ENCODE measurements at places on chromosomes 13 and 19.
A peak's percentile ranks its signal among the peaks of the same experiment; 100 is the strongest.

DNA sequence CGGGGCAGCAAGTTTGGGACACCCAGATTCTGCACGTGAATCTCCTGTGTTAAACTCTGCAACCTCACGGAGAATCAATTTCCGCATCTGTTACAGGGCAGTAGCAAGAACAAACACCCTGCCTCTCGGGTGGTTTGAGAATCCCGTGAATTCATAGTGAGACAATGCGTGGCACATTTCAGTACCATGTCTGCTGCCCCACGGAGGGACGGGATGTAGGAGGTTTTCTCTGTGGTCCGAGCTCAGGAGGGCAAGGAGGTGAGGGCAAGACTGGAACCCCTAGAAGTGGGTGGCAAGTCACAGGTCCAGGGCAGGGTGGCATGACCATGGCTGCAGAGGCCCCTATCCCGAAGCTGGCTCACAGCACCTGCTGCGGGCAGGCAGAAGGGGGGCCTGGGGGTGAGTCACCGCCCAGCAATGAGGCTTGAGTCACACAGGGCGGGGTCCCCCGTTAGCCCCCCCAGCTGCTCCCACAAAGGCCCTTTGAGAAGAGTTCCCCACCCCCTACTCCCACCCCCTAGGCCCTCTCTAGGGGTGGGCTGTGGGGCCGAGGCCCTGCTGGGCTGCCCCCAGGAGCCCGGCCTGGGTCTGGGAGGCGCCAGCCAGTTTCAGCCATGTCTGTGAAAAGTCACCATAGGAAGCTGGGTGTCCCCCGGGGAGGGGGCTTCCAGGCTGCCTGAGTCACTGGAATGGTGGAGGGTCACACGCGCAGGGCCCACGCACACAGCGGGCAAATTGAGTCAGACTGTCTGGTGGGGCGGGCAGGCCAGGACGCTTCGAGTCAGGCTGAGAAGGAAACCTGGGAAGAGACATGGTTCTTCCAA, 25.8 kb upstream of the NANOS3 start:
- no peak for DNase-seq

GRCh38 chr13:33008946-33009722, 7.1 kb upstream of the KL start:
- no peak for DNase-seq

DNA sequence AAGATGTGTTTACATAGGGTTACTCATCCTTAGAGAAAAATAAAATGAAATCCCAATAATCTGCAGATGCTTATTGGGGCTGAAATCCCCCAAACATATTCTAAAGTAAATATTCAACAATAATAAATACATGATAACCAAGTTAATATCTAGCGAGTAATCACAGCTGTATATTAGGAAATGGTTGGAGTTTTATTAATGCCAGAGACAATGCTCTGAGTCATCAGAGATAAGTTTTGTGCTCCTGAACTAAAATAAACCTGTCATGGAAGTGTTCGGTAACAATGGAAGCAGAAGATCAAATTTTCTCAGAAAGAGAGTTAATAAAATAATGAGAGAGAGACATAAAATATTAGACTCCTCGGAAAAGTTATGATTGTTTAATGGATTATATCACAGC, 31.4 kb downstream of the FLT1 start:
- no peak for DNase-seq

DNA sequence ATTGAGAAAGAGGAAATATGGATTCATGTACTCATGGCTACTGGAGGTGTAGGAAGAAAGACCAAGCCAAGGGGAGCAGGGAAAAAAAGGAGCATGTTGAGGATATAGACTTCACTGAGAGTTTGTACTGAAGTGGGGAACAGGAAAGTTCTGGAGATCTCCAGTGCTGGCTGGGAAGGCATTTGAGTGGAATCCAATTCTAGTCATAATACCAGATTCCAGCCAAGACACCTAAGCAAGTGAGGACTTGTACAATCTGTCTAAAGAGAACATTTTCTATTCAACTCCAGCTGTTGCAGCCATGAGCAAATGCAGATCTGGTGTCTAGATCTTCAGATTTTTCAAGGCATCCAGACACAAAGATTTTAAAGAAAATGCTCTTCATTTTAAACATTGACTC, 412.5 kb downstream of the OXGR1 start:
- DNase-seq: no peak

GRCh38 chr13:71303144-71303543, 563.9 kb downstream of the DACH1 start:
- DNase-seq: no peak

DNA sequence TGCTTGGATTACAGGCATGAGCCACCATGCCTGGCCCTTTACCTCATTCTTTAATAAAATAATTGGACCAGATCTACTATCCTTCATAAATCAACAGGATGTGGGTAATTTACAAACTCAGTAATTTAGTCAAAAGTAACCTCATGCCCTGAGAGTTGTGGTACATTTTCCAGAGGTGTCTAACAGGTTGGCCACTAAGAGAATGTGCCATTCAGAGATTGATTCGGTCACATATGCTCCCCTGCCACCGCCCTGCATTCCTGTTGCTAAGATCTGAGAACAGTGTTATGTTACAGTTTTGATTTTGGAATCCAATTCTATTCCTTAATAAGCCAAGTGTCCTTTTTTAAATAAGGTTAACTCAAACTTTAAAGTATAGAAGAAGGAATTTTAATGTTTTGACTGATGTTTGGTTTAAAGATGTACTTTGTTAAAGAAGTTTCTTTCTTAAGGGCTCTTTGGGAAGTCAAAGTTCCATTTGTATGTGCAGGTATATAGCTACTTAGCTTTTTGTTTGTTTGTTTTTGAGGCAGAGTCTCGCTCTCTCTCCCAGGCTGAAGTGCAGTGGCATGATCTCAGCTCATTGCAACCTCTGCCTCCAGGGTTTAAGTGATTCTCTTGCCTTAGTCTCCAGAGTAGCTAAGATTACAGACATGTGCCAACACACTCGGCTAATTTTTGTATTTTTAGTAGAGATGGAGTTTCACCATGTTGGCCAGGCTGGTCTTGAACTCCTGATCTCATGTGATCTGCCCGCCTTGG, 29.2 kb downstream of the PHF11 start:
- no peak for DNase-seq

GRCh38 chr19:16886305-16886880, 2.4 kb upstream of the F2RL3 start:
- no peak for DNase-seq

- no peak for DNase-seq
These were observed 550.8 kb upstream of the SLITRK1 start for GRCh38 chr13:84433024-84433423.

DNA sequence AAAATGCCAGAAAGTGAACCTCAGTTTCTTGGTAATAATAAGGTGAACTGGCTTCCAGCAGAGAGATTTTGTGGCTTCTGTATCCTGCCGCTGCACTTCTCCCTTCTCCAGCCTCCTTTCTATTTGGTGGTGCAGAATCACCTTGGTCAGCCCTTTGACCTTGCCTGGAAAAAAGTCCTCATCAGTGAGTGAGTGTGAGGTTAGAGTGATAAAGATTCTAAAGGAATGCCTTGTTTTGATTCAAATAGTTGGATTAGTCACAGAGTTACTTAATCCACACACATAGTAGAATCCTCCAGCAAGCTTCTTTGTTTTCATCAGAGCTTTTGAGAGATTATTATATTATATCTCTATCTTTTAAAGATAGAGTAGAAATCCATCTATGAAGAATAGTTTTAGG, 140.9 kb downstream of the KCNRG start:
- no peak for DNase-seq

GRCh38 chr19:14005349-14006084, 603 bp downstream of the RFX1 start:
- peak; percentile 49 for DNase-seq

GRCh38 chr13:113742000-113742441, 17.0 kb upstream of the TMEM255B start:
- peak; percentile 34 for DNase-seq

DNA sequence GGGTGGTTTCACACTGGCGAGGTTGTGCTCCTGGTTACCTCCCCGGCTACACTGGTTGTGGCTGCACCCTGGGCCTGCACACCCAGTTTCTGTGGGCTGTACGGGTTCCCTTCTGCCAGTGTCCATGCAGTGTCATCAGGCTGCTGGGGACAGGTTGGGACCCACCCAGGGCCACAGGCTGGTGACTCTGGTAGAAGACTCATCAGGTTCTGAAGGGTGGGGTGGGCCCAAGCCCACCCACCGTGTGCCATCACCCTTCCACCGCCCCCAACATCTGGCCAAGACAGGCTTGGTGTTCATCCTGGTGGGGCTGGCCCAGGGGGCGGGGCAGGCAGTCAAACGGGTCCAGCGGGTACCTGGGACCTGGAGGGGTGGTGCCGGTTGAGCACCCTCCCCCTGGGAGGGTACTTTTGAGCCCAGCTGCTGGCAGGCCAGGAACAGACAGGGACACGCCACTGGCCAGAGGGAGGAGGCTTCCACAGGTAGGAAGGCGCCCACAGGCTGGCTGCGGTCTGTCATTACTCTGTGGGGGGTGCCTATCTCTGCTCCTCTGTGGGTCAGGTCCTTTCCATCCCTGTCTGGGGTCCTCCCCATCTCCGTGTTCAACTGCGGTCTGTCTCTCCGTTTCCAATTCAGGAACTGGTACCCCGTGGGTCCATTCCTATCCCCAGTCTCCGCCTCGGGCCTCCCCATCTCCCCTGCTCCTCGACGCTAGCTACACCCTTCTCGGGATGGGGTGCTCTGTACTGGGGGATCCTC, at the start of gene RNF225:
RNF225 (plus strand) TSS at position 437 of the 759 bp plus-strand sequence. CDS start 434 bp downstream, outside the sequence.
- no peak for DNase-seq

DNA sequence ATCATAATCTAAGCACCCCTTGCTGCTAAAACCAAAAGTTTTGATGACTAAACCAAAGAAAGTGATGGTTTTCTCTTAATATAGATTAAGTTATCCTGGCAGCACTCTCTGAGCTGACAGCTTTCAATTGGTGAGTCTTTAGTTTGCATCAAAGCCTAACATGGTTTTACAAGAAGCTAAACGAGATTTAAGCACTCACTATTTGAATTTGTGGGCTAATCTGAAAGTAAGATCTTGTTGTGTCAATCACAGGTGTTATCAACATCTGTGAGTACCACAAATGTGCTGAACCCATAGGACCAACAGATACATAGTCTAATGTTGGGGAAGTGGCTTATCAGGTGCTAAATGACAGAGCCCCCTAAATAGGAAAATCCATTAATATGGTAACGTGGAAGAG, 223.9 kb downstream of the LHFPL6 start:
- DNase-seq: no peak

- DNase-seq: no peak
These were observed 250.7 kb downstream of the KCTD12 start for GRCh38 chr13:76635232-76636230.

DNA sequence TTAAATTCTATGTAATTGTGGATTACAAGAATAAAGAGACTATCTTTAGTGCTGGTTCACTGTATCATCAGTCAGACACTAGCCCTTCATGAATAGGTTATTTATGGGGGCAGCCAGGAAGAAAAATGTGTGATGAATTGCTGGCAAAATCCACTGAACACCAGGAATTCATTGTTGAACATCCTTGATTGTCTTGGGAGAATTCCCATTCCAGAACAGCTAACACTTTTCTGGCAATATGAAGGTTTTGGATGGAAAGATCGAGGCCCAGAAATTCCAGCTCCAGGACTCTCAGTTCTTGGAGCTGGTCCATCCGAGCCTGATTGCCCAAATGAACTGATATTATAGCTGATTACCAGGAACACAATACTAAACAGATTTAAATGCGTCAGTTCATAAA, 11.5 kb upstream of the SPART start:
- no peak for DNase-seq

- DNase-seq: no peak
These were observed 1069.7 kb downstream of the EFNB2 start for GRCh38 chr13:105465745-105466144.

DNA sequence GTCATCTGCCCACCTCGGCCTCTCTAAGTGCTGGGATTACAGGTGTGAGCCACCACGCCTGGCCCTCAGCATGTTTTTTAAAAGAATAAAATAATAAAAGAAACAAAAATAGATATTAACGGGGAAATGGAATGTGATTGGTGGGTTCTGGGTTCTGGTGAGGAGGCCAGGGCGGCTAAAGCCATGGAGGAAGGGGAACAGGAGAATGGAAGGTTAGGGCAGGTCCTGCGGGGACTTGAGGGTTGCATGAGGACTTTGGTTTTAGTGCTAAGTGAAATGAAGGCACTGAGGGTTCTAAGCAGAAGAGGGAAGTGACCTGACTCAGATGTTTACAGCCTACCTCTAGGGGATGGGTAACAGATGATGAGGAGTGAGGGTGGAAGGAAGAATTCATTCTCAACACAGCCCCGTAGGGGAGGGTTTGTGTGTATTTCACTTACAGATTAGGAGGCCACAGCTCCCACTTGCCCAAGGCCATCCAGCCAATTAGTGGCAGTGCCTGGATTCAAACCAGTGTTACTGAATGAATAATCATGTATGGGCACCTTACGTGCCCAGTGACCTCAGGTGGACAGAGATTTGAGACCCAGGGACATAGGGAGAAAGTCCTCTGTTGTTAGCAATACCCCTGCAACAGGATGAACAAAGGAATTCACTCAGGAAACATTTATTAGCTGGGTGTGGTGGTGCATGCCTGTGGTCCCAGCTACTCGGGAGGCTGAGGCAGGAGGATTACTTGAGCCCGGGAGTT, 6.7 kb upstream of the MRPL4 start:
- DNase-seq: no peak

- DNase-seq: no peak
These were observed 609 bp downstream of the EPS15L1 start for GRCh38 chr19:16470911-16471811.

DNA sequence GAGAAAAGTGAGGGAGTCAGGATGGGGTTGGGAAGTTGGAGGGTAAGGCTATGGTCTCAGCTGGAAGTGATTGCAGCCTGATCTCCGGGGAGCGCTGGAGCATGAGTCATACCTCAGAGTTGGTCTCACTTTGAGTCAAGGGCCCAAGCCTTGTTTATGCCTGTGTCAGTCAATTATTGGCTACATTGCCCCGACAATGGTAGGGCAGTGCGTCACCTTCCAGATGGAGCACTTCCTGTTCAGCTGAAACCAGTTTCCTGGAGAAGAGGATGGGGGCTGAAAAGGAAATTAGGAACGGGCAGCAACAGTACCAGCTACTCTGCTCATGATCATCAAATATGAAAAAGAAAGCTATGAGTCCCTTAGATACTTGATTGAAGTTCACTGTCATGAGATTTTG, 60.4 kb downstream of the ADGRE1 start:
- DNase-seq: no peak

GRCh38 chr13:105684216-105684615, 851.2 kb downstream of the EFNB2 start:
- DNase-seq: no peak

- no peak for DNase-seq
These were observed 149.5 kb downstream of the DCT start for GRCh38 chr13:94329754-94330551.

- no peak for DNase-seq
These were observed 55.4 kb downstream of the SACS start for GRCh38 chr13:23377983-23378632.
